ENCODE measurements at places on chromosomes 3 and 15.

- peak; percentile 52 for DNase-seq
These were observed 10.6 kb downstream of the XXYLT1 start for GRCh38 chr3:195260280-195260905.

DNA sequence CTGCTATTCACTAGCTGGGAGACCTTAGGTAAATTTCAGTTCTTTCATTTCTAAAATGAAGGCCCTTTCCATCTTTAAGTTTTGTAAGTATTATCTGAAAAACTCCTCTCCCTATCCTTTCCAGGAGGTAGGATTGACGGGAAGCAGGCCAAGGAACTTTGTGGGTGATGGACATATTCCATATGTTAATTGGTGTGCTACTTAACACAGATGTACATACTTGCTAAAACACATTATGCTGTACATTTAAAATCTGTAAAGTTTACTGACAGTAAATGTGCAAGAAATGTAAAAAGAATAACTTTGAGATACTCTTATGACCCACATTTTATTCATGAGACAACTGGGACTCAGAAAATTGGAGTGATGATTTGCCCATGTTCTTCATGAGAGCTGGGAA is 329.8 kb upstream of the LRRC3B start:
- DNase-seq, result no peak

- no peak for DNase-seq
These were observed 139.9 kb upstream of the TLE3 start for GRCh38 chr15:70237626-70238025.

DNA sequence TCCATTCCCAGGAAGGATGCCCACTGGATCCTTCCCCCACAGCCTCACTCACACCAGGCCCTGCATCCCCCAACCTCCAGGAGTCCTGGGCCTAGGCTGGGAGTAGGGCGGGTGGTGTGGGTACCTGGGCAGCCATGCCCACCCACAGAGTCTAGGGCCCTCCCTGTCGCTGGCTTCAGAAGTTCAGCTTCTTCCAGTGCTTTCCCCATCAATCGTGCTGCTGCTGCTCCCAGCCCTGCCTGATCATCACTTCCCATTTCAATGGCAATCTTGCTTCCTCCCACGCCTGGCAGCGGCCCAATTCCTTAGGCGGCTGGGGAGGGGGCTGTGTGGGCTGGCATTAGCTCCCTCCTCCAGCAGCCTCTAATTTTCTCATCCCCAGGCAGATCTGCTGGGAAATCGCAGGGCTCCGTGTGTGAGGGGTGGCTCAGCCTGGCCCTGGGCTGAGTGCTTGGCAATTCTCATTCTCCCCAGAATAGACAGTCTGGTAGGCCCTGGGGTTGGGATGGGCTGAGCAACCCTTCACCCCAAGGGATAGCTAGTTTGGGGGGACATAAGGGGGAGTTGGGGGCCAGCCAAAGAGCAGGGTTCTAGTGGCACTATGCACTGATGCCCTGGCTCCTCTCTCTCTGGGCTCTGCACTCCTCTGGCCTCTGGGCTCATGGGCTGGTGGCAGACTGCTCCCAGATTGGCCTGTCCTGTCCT is 66.4 kb downstream of the SCN5A start:
- peak; percentile 14 for DNase-seq

DNA sequence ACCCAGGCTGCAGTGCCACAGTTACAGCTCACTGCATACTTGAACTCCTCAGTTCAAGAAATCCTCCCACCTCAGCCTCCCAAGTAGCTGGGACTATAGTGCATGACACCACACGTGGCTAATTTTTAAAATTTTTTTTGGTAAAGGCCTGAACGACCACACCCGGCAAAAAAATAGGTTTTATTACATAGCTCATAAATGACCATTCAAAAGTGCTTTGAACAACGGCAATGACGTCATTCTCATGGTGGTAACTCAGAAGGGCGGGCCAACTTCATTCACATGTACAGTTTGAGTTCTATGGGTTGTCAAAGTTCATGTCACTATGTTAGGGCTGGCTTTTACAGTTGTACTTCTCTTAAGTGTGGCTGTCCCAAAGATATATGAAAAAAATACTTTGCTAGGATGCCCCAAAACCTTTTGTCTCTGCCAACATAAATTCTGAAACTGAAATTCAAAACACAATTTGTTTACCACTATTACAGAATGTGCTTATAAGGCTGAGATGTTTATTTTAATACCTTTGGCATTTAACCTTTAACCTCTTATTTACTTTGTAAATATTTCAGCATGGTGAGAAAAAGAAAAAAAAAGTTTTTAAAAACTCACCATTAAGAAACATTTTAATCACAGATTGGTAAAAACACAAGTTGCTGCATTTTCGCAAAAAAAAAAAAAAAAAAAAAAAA is 6.2 kb downstream of the MYO1E start:
- DNase-seq, result no peak

DNA sequence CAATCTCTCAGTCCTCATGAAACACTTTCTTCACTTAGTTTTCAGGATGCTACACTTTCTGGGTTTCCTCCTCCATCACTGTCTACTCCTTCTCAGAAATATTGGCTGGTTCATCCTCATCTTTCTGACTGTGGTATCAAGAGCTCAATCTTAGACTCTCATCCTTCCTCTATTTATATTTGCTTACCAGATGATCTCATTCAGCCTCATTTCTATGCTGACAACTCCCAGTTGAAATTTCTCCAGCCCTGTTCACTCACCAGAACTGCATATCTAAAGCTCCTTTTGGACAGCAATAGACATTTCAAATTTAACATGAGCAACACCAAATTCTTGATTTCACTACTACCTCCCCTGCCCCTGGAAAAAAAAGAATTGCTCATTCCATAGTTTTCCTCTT is 48.0 kb upstream of the FBN1 start:
- DNase-seq, result no peak

- DNase-seq, result no peak
These were observed 14.8 kb downstream of the ARNT2 start for GRCh38 chr15:80418892-80419537.

- DNase-seq, result no peak
These were observed 183.6 kb downstream of the POLQ start for GRCh38 chr3:121362035-121362734.

DNA sequence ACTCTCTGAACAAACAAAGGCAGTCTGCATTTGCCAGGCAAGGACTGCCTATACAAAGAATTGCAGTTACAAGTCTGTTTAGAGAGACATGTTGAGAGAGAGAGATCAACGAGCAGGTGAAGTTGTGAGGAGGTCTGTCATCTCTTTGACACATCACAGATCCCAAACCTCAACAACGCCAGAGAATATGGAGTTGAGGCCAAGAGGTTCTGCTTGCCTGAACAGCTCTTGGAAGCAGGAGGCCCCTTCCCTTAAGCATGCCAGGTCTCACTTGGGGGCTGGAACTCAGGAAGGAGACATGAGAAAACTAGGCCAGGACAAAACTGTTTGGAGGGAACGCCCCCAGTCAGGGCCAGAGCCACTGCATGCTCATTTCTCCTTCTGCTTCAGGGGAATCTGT is 22.3 kb upstream of the MUSTN1 start:
- no peak for DNase-seq

DNA sequence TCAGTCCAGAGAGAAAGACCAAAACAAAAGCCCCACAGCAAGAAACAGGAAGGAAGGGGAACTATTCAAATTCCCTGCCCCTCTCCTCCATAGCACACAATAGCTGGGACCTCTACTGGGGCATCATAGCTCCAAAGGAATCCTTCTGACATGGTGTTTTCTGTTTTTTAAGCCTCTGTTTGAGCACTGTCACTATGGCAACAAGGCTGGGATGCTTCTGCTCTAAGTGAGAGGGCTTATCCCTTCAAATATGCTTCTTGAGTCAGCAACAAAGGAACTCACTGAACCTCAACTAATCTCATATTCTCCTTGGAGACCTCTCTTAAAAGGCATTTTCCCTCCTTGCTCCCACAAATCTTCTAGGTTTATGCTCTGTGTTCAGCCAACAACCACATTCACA is 40.5 kb downstream of the MYLK start:
- no peak for DNase-seq

- no peak for DNase-seq
These were observed 191.3 kb downstream of the XXYLT1 start for GRCh38 chr3:195079636-195080035.

DNA sequence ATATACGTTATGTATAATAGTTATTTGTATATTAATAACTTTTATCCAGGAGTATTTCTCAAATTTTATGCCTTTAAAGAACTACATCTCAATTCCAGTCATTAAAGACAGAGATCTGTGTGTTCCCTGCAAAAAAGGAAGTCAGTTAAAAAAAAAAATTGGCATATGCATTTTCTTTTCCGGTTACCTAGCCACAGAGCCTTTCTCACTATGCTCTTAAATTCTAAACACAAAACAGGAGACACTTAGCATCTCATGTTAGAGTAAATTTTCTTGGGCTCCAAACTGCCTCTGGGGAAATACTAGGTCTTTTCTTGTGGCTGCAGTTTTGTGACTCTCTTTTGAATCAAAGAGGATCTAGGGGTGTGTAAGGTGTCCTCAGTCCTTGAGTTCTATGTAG is 105.9 kb downstream of the KCNH8 start:
- no peak for DNase-seq

DNA sequence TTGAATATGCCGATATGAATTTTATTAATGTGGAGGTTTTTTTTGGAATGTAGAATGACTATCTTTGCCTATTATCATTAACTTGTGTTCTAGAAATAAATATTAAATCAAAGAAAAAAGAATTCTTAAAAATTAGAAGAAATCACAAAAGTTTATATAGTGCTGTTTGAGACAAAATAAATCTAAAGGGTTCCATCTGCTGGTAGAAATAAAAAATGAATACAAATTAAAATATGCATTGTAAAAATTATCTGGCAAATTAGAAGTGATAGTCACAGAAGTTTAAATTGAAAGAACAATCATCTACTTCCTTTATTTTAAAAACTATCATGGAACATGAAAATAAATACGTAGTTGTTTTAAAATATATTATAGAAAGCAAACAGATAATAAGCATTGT is 22.7 kb upstream of the ZBTB20 start:
- DNase-seq, result no peak

- no peak for DNase-seq
These were observed 21.8 kb downstream of the CCDC32 start for GRCh38 chr15:40543082-40543481.

GRCh38 chr3:27456554-27456953 is 27.6 kb downstream of the SLC4A7 start:
- DNase-seq, result no peak

DNA sequence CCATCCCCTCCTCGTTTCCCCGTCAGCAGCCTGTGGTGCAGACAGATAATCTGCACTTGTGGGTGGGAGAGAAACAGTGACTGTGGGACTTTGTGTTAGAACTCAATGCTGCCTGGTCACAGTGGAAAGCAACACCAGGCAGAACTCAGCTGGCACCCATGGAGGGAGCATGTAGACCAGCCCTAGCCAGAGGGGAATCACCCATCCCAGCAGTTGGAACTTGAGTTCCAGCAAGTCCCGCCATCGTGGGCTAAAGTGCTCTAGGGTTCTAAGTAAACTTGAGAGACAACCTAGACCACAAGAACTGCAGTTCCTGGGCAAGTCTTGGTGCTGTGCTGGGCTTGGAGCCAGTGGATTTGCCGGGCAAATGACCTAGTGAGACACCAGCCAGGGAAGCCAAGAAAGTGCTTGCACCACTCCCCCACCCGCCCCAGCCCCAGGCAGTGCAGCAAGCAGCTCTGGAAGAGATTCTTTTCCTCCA is 24.4 kb downstream of the ISG20 start:
- DNase-seq, result no peak

GRCh38 chr15:27527490-27528067 is 556.6 kb downstream of the GABRG3 start:
- DNase-seq, result no peak

DNA sequence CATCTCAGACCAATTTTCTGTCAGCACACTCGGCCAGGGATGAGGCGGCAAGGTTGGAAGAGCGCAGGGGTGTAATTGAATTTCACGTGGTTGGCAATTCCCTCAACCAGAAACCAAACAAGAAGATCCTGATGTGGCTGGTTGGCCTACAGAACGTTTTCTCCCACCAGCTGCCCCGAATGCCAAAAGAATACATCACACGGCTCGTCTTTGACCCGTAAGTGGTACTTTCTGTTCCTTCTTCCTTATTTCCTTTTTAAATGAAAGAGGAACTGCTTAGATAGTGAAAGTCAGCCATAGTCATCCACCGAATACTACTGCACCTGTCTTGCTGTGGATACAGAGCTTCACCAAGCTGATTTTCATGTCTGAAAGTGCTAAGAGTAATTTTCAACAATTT is 60.1 kb downstream of the SGO1 start:
- DNase-seq, result no peak

GRCh38 chr3:49017971-49018706 is at the start of gene DALRD3:
DALRD3 (minus strand) TSS chr3:49018580; CDS start chr3:49018564, 16 bp downstream.
- DNase-seq, result peak; percentile 73

DNA sequence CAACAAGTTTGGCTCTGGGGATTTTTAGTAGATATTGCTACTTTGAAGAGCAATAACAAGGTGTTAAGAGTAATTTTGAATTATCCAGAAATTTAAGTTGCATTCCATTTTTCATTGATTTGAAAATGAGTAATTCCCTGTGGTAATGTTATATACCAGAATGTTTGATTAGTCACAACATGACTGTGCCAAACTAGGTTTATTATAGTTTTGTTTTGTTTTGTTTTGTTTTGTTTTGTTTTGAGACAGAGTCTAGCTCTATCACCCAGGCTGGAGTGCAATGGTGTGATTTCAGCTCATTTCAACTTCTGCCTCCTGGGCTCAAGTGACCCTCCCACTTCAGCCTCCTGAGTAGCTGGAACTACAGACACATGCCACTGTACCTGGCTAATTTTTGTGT is 40.7 kb downstream of the CNOT10 start:
- no peak for DNase-seq

GRCh38 chr3:47294392-47294791 is 11.6 kb downstream of the KLHL18 start:
- DNase-seq, result no peak

- DNase-seq, result no peak
These were observed 8.9 kb downstream of the GYG1 start for GRCh38 chr3:149000206-149000745.

DNA sequence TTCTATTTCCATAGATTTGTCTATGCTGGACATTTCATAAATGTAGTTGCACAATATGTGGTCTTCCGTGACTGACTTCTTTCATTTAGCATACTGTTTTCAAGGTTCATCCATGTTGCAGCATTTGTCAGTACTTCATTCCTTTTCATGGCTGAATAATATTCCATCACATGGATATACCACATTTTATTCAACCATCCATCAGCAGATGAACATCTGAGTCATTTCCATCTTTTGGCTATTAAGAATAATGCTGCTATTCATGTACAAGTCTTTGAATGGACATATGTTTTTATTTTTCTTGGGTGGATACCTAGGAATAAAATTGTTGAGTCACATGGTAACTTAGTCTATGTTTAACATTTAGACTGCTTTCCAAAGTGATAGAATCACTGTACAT is 99.3 kb upstream of the RAD18 start:
- DNase-seq, result no peak

- DNase-seq, result no peak
These were observed 943.6 kb downstream of the FHIT start for GRCh38 chr3:60307562-60308199.

GRCh38 chr15:38512901-38513300 is 51.7 kb downstream of the RASGRP1 start:
- DNase-seq, result no peak

- no peak for DNase-seq
These were observed 379.8 kb downstream of the VPS13C start for GRCh38 chr15:61680260-61681037.

- no peak for DNase-seq
These were observed 476.7 kb upstream of the CBLB start for GRCh38 chr3:106345353-106346027.

GRCh38 chr15:50186090-50186489 is 4.1 kb downstream of the SLC27A2 start:
- no peak for DNase-seq

- peak; percentile 45 for DNase-seq
These were observed 14.5 kb downstream of the RLBP1 start for GRCh38 chr15:89206908-89207331.

- DNase-seq, result no peak
These were observed 693 bp downstream of the DISP2 start for GRCh38 chr15:40358471-40359353.

Measured in left colon (tissue), 2 donors.